ENCODE measurements at places on chromosomes 3 and 15.

- peak; percentile 52 for DNase-seq
These were observed 903.7 kb downstream of the EPHA3 start for GRCh38 chr3:90011131-90011530.

DNA sequence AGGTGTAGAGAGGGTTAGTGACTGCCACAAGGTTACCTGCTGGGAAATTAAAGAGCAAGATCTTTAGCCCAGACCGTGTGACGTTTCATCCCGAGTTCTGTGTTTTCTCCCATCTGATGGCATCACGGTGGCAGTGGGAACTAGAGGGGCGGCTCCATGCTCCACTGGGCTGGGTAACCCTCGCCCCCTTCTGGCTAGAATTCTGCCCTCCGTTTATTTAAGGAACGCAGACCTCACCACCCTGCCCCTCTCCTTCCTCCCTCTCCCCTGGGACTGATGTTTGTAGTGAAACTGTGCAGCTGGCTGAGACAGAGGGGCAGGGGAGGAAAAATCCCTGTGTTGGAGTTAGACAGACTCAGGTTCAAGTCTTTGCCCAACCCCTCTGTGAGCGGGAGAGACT, 65.6 kb downstream of the ITGA11 start:
- DNase-seq: no peak

GRCh38 chr15:47607695-47608094, 109.6 kb upstream of the SEMA6D start:
- DNase-seq: no peak

GRCh38 chr3:129310111-129311011, 31.7 kb downstream of the HMCES start:
- DNase-seq: no peak

DNA sequence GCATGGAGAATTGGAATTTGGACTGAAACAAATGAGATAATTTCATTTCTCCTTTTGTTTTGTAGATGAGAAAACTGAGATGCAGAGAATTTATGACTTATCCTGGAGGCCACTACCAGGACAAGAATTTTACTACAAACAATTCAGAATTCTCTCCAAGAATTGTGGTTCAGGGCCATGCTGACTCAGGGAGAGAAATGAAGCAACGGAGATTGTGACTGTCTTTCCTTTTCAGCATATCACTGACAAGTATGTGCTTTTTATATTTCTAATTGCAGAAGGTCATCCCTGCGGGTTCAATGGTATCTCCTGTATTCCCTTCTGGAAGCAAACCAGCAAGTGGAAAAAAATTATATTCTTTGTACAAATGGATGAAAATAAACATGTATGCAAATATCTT, 170.8 kb upstream of the MITF start:
- no peak for DNase-seq

DNA sequence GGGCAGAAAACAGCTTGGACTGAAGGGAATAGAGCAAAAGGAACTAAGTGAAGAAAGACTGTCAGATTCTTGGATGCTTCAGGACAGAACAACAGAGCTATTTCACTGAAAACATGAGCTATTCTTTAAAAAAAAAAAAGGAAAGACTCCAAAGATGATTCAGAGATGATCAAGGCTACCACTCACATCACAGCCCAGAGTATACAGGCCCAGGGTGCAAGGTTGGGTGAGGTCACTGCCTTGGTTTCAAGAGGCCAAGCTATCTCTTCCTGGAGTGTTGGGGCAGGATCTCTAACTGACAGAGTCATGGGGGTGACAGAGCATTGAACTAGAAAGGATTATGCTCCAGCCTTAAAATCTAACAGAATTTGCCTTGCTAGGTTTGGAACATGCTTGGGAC, 118.1 kb downstream of the AGBL1 start:
- DNase-seq: no peak

GRCh38 chr15:70783610-70784022, 20.3 kb upstream of the UACA start:
- DNase-seq: no peak

GRCh38 chr3:41131224-41131623, 68.1 kb upstream of the CTNNB1 start:
- no peak for DNase-seq

DNA sequence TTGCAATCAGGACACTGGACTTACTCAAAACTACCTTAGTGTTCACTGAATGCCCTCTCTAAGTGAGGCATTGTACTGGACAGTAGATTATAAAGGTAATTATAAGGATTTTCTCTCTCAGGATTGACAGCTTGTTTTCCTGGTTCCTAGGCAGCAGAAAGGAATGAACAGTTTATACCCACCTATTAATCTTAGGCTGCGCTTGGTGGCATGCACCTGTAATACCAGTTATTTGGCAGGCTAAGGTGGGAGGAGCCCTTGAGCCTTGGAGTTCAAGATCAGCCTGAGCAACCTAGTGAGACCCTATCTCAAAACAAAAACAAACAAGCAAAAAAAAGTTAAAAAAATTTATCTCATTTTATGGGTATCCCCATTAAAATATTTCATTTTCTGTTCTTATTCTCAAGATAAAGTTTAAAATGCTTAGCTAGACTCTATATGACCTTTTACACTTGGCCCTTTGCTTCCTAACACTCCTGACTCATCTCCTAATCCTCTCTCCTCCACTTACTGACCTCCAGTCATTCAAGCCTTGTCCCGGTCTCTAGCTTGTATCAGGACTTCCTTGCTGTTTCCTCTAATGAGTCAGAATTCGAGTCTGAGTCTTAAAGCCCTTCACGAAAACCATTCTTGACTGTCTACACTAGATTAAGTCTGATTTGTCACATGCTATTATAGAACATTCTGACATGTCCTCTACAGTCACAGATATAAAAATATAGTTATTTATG, 348.6 kb downstream of the NLGN1 start:
- DNase-seq: no peak

GRCh38 chr3:140432229-140432669, 245.6 kb upstream of the TRIM42 start:
- peak; percentile 25 for DNase-seq

DNA sequence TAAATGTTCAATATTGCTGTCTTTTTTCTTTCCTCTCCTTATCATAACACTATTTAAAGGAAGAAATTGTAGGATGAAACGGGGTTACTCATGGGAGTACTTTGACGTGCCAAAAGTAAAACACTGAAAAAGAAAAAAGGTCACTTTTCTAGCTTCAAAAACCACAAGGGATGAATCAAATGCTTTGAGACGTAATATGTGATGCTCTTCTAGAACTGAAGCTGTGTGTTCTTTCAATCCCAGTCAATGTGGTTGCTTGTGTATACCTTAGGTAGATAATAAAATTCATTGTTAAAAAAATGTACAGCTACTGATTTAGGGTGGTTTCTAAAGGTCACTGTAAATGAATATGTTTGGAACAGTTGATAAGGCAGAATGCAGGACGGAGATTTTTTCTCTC, 538.8 kb upstream of the ZNF717 start:
- DNase-seq: no peak

- no peak for DNase-seq
These were observed 152.0 kb downstream of the NUP210 start for GRCh38 chr3:13268120-13268519.

DNA sequence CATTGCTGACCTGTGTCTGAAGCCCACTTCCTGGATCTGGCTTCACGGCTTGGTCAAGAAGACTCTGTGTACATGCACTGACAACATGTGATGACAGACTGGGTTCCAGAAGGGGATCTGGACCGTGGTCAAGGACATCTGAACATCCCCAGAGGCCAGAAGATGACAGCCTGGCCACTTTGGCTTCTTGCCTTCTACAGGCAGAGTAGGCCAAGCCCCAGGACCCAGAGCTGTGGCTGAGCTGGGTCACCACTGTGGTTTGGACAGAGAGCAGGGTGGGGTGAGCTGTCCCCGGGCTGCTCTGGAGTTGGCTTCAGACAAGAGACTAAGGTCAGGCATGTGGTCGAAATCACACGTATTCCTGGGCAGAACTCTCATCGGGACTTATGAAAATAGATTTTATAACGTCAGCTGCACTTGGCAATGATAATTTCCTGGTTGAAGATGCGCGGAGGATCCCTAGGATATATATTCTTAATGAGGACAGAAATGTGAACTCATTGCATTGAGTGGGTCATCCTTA, 114.1 kb upstream of the FRMD4B start:
- DNase-seq: no peak

DNA sequence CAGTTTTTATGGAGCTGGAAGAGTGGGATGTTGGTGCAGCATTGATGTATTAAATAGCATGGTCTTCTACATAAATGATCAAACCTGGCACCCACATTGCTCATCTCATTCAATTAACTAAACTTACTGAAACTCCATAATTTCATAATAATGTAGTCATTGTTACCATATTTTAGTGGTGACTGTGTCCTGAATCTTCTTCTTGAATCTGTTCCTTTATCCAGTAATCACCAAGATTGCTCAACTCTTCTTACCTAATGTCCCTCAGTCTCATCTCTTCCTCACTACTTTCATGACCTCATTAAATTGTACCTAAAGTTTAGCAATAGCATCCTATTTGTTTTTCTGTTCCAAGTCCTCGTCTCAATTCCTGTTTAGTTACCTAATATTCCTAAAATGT, 69.8 kb downstream of the FGF7 start:
- no peak for DNase-seq

- DNase-seq: no peak
These were observed 176.3 kb upstream of the LPP start for GRCh38 chr3:187977659-187978058.

DNA sequence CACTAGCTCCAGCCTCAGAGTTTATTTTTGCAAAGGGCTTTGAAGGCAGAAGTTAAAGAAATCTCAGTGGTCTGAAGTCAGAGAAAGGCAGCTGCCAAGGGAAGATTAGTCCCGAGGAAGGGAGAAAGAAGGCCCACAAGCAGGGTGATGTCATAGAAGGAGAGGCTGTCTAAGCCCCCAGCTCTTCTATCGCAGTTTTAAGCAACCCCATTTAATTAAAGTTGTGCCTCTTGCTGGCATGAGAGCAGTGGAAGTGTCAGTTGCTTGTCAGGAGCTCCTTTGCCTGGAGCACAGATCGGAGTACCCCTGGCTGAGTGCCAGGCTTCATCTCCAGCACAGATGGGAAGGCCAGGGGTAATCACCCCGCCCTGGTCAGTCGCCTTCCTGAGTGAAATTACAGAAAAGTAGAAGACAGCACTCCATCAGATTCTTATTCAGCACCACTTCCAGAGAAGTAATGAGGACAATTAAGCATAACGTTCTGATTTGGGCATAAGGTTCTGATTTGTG, 530.7 kb downstream of the EPHB1 start:
- no peak for DNase-seq

DNA sequence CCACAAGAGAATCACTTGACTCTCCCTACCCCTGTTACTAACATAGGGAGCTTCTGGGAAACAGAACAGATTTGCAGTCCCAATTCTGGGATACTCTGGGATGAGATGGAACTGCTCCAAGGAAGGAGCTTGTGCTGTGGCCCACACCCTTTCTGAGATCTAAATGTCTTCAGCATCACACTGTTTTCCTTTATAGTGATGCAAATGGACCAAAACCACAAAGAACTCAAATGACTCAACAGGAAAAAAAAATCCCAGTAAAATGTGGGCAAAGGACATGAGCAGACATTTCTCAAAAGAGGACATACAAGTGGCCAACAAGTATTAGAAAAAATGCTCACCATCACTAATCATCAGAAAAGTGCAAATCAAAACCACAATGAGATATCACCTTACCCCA, 155.6 kb downstream of the NECTIN3 start:
- DNase-seq: no peak

- no peak for DNase-seq
These were observed 167.7 kb downstream of the AGBL1 start for GRCh38 chr15:86247249-86247955.

DNA sequence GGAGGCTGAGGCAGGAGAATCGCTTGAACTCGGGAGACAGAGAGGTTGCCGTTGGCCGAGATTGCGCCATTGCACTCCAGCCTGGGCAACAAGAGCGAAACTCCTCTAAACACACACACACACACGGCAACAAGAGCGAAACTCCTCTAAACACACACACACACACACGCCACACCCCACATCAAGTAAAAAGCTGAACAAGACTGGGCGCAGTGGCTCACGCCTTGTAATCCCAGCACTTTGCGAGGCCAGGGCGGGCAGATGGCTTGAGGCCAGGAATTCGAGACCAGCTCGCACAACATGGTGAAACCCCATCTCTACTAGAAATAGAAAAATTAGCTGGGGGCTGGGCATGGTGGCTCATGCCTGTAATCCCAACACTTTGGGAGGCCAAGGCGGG, 49.0 kb downstream of the HOMER2 start:
- no peak for DNase-seq

- DNase-seq: peak; percentile 67
These were observed 2.5 kb downstream of the ANP32A start for GRCh38 chr15:68818066-68818768.

DNA sequence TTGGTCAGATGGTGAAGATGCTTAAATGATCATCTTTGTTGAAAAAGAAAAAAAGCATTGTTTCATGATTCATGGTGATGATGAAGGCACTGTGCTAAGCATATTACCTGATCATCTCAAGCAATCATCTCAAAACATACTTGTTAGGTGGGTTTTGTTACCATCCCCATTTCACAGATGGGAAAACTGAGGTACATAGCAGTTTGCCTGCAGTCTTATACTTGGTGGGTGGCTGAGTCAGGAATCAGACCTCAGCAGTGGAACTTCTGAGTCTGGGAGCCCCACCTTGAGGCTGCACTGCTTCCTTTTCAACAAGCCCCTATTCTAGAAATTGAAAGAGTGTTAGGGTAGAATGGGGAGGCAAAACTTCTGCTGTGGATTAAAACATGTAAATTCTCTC, 341.1 kb downstream of the THSD4 start:
- DNase-seq: no peak

GRCh38 chr3:155701882-155702465, 42.9 kb downstream of the PLCH1 start:
- peak; percentile 32 for DNase-seq

DNA sequence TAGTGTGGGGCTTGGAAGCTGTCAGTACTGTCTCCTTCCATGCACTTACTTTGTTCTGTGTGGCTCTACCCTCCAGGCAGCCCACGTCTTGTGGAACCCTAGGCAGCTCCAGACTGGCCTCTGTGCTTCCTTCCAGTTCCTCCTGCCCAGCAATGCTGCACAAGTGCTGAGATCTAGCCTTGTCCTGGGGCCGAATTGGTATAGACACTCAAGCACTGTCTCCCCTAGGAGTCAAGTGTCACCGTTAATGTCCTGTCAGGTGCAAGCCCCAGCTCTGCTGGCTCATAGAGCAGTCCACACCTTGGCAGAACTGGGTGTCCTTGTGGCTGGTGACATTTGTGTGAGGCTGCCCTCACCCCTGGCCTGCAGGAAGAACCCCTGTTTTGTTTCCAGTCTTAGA, 130.1 kb downstream of the EEFSEC start:
- DNase-seq: no peak

Measured in hindlimb muscle (tissue), 1 donor.